Left hindlimb (tissue), 1 donor: ENCODE measurements at places on chromosomes 5 and 9.

DNA sequence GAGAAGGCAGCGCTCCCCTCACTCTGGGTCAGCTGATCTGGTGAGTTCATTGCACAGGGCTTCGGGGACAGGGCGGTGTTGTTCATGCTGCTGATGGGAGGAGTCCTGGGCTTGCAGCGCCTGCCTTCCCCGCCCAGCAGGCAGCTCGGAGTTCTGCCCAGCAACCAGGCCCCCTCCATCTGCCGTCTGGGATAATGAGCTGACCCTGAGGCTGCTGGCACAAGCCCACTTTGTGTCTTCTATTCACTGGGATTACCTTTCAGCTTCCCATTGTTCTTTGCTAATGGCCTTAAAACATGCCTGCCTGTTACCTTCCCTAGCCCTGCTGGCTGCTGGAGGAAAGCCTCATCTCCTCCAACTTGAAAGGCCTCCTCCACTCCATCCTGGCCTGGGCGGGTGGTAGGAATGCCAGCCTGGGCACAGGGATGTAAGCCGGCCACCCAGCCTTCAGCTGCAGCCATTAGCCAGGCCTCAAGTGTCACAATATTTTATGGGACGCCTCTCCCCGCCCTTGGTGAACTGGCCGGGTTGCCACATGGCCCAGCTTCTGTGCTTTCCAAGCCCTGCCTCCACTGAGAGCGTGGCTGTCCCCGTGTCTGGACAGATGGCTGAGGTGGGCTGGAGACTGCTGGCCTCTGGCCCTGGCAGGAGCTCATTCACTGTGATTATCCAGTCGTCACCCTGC, 70.4 kb downstream of the GADD45G start:
- DNase-seq = peak; percentile 59

GRCh38 chr5:39214912-39215709, 4.3 kb downstream of the FYB1 start:
- no peak for DNase-seq

GRCh38 chr5:74111764-74112163, 485.8 kb downstream of the ARHGEF28 start:
- no peak for DNase-seq

- no peak for DNase-seq
These were observed 62.8 kb downstream of the IPPK start for GRCh38 chr9:92607088-92607487.

DNA sequence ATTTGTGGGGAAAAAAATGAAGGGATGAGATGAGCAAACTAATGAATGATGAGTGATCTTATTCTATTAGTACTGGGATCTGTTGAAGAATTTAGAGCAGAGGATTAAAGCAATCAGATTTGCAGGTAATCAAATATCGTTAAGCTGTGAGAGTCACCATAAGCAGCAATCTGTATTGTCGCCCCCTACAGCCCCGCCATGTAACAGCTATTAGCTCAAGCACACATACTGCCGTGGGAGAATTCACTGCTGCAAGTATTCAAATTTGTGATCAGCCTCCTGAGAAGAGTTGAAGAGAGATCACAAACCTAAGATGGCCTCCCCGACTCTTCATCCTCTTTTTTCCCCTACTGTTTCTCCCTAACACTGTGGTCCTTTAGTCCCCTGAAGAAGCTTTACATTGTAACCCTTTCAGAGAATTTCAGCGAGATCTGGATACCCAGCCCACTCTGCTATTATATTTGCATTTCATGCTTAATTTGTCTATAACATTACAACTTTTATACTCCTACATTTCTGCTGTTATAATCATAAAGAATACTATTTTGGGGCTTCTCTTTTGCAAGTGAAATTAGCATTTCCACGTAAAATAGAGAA, 28.5 kb upstream of the PHF24 start:
- DNase-seq = no peak

- no peak for DNase-seq
These were observed 176.9 kb upstream of the WWC1 start for GRCh38 chr5:168114444-168115017.

GRCh38 chr5:169933127-169933526, 47.2 kb downstream of the INSYN2B start:
- DNase-seq = no peak

GRCh38 chr5:155258161-155258560, 244.6 kb downstream of the KIF4B start:
- peak; percentile 72 for DNase-seq

- no peak for DNase-seq
These were observed 69.8 kb upstream of the RAI14 start for GRCh38 chr5:34586117-34586885.

GRCh38 chr9:1460143-1460769, 410.1 kb downstream of the DMRT2 start:
- no peak for DNase-seq

DNA sequence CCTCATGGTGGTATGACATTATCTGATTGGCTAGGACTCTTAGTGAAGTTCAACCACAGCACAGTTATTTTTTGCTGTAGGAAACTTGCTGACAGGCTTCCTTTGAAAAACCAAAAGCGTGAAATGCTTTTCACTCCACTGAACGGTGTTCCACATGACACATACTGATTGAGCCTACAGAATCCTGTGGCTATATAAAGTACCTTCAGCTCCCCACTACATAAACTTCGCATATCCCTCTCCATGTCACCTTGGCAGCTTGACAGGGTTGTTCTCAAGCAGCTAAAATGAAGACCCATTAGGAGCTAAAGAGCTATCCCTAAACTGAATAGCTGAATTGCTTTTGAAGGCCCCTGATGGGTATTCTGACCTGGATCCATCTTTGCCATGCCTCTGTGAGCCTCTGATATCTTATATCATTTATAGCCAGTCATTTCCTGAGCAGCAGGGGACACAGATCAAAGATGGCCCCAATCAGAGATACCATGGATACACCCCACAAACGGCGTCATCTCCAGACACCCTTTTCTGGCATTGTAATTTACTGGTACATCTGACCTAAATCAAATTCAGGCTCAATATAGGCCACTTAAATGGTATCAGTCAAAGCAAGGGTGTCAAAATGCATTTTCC, 91.5 kb downstream of the APBA1 start:
- no peak for DNase-seq

DNA sequence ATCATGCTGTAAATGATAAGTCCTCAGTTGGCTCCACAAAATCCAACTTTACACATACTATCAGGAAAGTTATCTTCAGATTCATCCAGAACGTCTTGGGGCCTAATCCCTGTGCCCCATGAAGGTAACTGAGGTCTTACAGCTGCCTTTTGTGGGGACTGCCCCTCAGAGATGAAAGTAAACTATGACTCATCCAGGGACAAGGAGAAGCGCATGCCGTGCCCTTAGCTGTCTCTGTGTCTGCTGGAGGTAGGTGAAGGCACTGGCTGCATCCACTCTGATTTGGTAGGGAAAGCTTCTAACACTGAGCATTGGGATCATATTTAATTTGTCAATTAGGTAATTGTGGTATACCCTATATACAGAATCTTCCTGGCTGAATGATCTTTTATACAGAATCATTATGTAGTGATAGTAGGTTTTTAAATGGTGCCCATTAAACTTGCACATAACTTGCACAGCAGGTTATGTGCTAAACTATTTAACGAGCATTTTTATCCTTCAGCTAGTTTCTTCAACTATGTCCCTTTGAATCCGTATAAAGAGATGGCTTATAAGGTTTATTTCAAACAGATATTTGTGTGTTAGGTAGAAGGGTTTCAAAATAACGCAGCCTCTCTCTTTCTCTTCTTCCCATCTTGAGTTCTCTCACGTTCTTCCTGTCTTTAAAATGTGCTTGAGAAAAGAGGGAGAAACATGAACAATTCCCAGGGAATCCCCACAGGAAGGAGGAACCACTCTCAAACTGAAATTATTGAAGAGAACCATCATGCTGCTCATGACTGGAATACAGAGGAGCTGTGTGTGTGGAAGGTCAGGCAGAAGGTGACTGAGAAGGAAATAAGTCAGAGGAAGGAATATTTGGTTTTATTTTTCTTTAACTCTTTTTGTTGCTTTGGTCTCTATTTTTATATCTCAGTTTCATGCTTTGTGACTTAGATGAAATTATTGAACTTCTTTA, 250.9 kb downstream of the CD180 start:
- DNase-seq = no peak

DNA sequence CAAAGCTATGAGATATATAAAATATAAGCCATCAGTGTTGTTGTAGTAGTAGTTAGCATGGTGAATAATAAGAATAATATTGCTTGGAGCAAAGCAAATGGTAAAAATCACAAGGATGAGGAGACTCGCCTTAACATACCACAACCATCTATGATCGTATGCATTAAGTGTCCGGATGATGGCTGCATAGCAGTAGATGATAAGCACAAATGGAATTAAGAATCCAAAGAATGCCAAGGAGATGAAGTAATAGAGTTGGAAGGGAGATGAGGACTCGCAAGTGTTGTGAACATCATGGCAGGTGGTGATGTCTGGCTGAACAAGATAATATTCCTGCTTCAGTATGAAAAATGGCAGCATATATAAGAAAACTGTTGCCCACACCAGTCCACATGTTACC, 5.5 kb downstream of the F2RL2 start:
- DNase-seq = no peak

GRCh38 chr9:96502539-96503373, 52.8 kb downstream of the HABP4 start:
- no peak for DNase-seq

GRCh38 chr5:81626524-81626923, 124.4 kb downstream of the SSBP2 start:
- peak; percentile 28 for DNase-seq

GRCh38 chr9:126965541-126966428, 51.2 kb downstream of the RALGPS1 start:
- no peak for DNase-seq

DNA sequence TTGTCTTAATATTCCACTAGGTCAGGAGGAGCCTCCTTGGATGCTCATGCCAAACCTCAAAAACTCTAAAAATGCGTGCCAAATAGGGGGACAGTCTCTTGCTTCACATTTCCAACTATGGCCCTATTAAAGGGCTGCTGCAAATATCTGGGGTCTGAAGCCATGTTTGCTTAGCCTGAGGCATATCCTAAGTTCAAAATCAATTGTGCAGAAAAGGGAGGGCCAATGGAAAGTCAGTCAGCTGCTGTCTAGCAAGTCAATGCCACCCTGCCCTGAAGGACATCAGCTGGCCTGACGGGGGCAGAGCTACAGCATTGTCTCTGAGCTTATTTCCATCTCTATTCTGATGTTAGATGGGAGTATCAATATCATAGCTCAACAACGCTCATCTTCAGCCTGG, 93.6 kb downstream of the SH3TC2 start:
- no peak for DNase-seq

GRCh38 chr5:32225445-32225844, 51.3 kb upstream of the GOLPH3 start:
- no peak for DNase-seq

DNA sequence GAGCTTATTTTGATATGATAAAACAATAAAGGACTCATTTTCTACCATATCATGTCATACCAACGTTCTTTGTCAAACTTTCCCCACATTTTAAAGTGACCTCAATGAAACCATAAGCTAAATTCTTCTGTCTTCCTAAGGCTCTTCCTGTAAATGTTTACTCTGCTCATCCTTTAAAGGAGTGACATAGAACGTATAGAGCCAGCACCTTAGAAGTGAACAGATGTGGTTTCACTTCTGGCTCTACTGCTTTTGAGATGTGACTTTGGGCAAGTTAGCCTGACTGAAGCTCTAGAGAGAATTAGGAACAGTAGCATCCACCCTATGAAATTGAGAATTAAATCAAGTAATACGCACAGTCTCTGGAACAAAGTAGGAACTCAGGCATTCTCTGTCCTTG, 24.1 kb downstream of the SAR1B start:
- no peak for DNase-seq

- DNase-seq = no peak
These were observed 12.8 kb downstream of the SLC12A7 start for GRCh38 chr5:1098986-1099597.

DNA sequence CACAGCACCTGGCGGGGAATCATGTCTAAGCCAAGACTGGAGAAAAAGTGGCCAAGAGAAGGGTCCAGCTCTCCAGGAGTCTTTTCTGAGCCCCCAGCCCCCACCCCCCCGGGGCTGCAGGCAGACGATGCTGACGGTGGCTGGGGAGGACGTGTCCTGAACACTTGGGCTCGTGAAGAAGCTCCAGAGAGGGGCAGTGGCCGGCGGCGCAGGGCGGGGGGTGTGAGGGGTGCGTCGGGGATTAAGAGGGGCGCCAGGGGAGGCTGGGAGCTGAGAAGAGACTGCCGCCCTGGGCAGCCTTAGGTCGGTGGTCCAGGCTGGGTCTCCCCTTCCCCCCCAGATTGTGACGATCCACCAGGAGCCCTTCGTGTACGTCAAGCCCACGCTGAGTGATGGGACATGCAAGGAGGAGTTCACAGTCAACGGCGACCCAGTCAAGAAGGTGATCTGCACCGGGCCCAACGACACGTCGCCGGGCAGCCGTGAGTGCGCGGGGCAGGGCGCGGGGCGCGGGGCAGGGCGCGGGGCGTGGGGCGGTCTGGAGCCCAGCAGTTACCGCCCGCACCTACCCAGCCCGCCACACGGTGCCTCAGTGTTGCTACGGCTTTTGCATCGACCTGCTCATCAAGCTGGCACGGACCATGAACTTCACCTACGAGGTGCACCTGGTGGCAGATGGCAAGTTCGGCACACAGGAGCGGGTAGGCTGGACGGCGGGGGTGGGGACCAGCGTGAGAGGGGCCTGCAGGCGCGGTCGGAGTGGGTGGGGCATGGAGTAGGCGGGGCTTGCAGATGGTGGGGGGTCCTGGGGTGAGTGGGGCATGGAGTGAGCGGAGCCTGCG, 8.9 kb downstream of the LRRC26 start:
- DNase-seq = no peak

DNA sequence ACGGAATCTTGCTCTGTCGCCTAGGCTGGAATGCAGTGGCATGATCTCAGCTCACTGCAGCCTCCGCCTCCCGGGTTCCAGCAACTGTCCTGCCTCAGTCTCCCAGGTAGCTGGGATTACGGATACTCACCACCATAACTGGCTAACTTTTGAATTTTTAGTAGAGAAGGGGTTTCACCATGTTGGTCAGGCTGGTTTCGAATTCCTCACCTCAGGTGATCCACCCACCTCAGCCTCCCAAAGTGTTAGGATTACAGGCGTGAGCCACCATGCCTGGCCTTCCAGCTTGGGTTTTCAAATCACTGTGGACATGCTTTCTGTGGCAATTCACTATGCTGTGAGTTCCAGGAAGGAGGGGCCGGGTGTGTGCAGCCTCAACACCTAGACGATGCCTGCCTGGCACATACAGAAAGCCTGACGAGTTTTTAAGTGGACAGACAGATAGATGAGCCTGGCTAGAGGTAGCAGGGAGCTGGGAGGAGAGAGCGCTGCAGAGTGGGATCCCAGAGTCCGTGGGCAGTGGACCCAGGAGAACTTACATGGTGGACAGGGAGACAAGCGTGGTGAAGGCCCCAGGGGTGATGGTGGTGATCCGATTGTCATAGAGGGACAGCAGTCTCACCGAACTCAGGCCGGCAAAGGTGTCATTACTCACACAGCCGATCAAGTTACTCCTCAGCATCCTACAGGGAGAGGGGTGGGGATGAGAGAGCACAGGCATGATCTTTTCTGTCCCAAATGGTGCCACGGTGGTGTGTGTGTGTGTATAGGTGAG, 173.4 kb upstream of the PANK3 start:
- no peak for DNase-seq

- DNase-seq = no peak
These were observed 82.8 kb downstream of the PLPP1 start for GRCh38 chr5:55451976-55452375.
